ENCODE measurements at places on chromosomes 11 and 22.

DNA sequence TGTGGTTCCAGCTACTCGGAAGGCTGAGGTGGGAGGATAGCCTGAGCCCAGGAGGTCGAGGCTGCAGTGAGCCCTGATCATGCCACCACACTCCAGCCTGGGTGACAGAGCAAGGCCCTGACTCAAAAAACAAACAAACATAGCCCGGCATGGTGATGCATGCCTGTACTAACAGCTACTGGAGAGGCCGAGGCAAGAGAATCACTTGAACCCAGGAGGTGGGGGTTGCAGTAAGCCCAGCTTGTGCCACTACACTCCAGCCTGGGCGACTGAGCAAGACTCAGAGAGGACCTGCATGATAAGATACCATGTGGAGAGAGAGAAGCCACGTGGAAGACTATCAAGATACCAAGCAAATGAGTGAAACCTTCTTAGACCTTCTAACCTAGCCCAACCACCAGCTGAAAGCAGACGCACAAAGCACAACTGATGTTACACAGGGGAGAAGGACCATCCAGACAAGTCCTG lies 36.1 kb downstream of the AMBRA1 start:
- no peak for DNase-seq

DNA sequence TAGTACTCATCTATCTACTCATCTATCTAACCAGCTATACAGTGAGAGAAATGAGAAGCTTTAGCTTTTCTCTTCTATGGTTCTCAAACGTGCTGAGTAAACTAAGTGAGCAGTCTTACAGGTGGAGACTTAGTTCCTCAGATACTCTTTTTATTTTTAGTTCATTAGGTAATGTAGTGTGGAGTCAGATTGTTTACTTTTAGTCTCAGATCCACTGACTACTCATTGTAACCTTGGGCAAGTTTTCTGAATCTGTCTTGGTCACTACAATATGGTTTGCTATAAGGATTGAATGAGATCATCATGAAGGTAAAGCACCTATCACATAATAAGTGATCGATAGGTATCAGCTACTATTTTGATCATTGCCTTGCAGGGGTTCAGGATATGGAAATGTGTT lies 160.1 kb downstream of the RAB38 start:
- DNase-seq: no peak

DNA sequence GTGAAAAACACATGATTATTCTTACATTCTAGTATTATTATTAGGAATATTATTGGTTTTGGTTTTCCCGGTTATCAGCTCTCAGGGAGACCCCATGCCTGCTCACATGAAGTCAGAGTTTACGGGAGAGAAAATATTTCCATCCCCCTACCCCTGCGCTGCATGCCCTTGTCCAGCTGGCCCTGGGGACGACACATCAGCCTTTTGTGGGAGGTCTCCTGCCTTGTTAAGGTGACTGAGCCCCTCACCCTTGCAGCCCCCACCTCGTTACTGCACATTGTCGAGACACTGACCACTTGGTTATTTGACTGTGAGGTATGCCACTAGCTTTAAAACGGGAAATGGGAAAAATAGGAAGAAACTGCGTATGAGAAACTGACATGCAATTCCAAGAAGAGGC lies 63.0 kb downstream of the PARVG start:
- DNase-seq: no peak

DNA sequence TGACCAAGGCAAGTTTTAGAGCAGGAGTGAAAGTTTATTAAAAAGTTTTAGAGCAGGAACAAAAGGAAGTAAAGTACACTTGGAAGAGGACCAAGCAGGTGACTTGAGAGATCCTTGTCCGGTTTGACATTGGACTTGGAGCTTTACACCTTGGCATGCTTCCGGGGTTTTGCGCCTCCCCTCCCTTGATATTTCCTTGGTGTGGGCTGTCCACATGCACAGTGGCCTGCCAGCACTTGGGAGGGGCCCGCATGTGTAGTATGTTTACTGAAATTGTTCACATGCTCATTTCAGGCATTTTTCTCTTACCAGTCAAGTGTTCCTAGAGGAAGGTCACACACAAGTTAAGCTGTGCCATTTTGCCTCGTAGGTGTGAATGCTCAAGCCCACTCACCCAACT lies 19.0 kb upstream of the THRSP start:
- DNase-seq: no peak

DNA sequence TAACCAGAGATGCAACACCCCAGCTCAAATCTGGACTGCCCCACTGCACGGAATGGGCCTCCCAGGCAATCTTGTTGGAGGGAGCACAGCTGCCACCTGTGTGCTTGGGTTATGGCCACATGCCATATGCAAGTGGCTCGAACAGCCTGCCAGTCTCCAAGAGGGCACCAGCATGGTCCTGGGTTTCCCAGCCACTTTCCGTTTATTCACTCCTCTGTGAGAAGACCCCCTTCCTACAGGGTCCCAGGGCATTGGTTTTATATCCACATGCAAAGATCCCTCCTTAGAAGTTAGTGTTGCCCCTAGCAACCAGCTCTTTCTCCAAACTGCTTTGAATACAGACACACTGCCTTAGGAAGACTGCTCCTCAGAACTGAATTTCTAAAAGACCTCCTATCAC lies 487.8 kb downstream of the BUD13 start:
- no peak for DNase-seq

DNA sequence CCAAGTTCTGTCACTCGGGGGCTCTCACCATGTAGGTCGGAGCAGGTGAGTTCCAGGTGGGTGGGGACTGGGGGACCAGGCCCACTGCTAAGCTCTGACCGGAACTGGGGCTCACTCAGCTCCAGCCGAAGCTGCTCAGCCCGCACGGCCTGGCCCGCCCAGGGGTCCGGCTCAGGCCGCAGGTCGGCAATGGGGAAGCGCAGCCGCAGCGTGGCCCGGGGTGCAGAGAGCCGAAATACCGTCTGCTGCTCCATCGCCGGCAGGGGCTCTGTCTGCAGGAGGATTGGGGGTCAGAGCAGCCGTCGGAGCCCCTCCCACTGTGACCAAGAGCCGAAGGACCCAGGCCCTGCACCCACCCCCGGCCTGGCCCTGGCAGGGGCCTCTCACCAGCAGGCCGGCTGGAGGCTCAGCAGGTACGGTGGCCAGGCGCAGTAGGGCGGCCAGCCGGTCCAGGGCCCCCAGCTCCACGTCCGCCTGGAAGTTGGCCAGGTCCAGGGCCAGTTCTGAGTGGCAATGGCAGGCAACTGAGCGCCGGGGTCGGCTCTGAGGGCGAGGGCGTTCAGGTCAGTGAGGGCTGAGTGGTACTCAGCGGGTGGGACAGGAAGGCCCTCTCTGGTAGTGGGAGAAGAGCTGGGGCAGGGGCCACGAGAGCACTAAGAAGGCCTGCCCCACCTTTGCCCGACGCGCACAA lies 7.2 kb downstream of the ATG2A start:
- no peak for DNase-seq

DNA sequence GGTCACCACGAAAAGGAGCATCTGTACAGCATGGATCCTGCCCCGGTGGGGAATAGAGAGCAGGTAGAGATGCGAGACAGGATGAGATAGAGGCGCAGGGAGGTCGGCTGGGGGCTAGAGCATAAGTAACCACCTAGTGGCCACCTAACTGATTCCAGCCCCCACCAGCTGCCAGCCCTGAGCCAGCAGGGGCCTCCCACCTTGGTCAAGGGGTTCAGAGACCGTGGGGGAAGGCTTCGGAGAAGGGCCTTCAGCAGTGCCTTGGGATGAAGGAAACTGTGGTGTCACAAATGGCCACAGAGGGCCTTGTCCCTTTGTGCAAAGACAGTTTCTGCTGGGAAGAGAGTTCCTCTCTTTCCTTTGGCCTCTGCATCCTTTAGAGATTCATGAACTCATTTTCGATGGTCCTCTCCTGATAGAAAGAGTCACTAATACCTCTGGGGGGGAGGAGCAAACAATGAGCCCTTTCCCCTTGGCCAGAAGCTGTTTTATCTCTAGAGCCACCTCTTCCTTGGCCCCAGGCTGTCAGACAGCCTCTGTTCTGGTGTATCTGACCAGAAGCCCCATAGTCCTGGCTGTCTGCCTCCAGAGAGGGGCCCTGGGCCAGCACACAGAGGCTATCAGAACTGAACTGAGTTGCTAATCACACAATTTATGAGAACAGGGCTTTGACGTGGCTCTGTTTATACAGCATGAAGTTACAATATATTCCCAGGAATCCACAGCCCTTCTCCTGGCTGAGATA lies 146.0 kb downstream of the PARVA start:
- no peak for DNase-seq
